T-helper 9 cell (primary cell): ENCODE measurements at places on chromosomes 6 and 20.

GRCh38 chr6:111606620-111607115 lies 990 bp upstream of the TRAF3IP2 start:
- DNase-seq, result no peak

DNA sequence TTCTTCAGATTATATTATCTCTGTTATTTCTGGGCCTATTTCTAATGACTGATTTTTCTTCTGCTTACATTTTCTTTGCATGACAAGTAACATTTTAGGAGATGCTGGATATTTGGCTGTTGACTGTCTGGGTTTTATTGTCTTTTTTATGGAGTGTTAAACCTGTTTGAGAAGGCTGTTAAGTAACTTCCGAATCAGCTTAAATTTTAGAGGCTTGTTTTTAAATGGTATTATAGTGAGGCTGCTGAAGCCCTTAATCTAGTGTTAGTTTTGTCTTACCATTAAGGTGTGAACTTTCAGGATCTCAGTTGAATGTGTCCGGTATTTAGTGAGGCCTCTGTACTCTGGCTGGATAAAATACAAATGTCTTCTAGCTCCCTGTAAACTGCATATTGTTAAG lies 109.8 kb downstream of the EYA4 start:
- DNase-seq, result no peak

- no peak for DNase-seq
These were observed 149.5 kb upstream of the SASH1 start for GRCh38 chr6:148193063-148193680.

- DNase-seq, result no peak
These were observed 13.7 kb downstream of the NOTCH4 start for GRCh38 chr6:32210191-32210601.

- DNase-seq, result no peak
These were observed 27.6 kb downstream of the TINAG start for GRCh38 chr6:54335871-54336270.
